Esophagus mucosa (tissue), 1 donor: ENCODE measurements at places on chromosomes 6 and 20.
A peak's percentile ranks its signal among the peaks of the same experiment; 100 is the strongest.

- ATAC-seq, result no peak
These were observed 63.4 kb downstream of the UBE2V1 start for GRCh38 chr20:50049442-50050026.

GRCh38 chr6:156700440-156701057, 76.6 kb upstream of the ARID1B start:
- ATAC-seq, result no peak

DNA sequence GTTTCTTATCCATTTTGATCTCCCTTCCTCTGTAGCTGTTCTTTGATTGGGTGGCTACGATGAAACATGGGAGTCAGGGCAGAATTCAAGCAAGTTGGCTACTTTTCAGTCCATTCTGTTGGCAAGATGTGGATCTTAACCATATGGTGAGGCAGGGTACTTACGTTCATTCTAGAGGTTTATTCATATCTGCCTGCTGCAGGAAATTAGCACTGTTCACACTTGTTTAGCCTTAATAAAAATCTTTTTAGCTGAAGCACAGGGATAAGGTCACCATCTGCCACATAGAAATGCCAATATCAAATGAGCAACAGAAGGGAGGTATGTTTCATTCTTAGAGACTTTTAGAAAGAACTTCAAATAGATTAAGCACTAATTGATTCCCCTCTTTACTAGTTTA, 83.9 kb downstream of the GRIK2 start:
- no peak for ATAC-seq

GRCh38 chr6:149660028-149660427, 11.5 kb upstream of the KATNA1 start:
- ATAC-seq, result no peak

DNA sequence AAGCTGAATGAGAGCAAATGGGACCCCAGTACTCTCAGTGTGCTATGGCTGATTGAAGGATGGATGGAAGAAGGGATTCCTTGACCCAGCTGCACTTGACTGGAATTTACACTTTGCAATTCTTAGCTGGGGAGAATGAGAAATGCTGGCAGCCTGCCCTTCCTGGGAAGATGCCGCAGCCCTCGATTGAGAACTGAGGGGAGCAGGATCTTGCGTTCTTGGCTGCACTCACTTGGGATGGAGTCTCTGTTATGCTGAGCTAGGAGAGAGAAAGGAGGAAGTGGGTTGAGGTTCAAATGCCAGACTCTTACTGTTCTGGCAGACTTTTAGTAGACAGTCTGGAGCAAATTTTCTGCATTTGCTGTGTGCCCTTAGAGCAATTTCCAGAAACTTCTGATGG, 221.2 kb downstream of the FNDC1 start:
- ATAC-seq, result no peak

GRCh38 chr20:46356195-46357029, 48.1 kb upstream of the CDH22 start:
- no peak for ATAC-seq

DNA sequence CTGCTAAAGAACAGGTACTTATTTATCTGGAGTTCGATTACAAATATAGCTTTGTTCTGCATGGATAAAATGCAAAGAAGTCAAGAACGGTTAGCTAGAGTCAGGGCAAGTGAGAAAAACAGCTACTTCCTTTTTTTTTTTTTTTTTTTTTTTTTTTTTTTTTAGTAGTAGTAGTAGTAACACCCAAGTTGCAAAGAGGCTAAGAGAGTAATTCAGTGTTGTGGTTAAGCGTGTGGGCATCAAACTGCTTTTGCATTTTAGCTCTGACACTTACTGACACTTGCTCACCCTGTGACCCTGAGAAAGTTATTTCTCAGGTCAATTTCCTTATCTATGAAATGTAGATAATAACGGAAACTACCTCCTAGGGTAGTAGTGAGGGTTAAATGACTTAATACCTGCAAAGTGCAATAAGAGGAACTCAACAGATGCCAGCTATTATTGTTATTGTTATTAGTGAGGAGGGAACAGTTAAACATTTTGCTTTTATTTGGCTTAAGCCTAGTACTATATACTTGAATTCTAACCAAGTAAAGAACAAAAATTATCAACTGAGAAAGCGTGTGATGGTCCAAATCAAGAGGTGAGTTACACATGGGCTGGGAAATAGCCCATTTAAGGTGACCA, 86.7 kb upstream of the BACH2 start:
- ATAC-seq, result peak; percentile 36

GRCh38 chr6:20279608-20280287, 67.5 kb upstream of the MBOAT1 start:
- ATAC-seq, result peak; percentile 69

DNA sequence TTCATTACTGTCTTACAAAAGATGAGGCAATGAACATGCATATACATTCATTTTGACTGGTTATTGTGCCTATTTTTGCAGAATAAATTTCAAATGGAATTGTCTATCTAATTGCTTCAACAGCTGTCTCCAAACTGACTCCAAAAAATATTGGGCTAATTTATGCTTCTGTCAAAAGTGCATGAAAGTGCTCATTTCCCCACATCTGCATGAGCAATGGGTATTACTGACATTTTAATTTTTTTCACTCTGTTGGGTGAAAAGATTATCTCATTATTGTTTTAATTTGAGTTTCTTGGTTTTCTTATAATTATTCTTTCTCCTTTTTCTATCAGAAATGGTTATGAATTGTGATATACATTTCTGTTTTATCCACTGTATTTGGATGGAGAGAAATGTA, 404.2 kb downstream of the QKI start:
- ATAC-seq, result no peak

GRCh38 chr20:2755451-2756055, 44.9 kb downstream of the CPXM1 start:
- ATAC-seq, result no peak
